ENCODE measurements at places on chromosomes 2 and 18.

DNA sequence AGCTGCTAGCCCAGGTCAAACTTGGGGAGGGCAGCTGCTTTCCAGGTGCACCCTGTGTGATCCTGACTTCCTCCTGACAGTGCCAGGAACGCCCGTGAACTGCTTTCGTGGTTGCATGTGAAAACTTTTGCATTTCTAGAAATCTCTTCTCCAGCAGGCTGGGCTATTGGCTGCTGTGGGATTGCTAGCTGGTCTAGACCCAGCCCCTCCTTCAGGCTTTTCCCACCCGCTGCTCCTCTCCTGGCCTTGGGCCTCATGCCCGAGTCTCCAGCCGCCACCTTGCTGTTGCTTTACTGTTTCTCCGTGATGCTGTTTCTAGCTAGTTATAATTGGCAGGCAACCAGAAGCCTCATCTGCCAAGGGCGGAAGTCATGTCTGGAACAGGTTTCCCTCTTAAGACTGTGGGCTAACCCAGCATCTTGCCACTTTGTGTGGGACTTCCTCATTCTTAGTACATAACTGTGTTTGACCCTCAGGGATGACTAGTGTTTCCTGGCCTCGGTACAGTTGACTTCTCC lies 27.0 kb upstream of the MGAT4A start:
- no peak for DNase-seq

GRCh38 chr18:74732380-74732779 lies 134.7 kb downstream of the ZNF407 start:
- no peak for DNase-seq

DNA sequence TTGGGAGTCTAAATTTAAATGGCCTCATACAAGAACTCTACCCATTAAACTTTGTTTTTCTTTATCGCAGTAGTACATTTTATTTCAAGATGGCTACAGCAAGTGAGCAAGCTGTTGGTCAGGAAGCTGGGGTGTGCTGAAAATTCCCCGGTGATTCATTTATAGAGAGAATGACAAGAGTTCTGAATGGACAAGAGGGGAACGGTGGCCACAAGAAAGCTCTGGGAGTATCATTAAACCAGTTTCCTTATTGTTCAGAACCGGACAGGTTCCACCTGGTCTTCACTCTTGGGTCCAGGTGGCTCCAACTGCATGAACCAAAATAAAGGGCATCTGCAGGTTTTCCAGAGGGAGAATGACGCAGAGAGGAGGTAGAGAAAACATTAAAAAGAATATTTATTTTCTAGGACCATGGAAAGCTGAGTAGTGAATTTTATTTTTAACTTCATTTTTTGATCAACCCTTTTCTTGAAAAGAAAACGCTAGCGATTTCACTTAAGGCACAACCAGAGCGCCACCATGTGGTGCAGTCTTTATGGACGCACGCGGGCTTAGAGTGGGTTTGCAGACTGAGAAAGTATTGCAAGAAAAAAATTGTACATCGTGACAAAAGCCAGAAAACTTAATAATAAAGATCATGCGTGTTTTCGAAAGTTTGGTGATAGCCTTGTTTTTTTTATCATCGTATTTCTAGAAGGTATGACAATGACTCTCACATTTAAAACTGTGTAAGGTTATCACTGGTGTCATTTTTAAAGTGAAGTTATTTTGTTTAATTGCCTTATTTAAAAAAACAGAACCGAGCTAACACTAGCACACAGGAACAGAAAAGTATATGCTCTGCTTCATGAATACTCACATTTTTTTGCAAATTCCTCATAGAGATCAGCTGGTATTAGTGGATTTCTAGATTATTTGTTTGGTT lies 97.9 kb upstream of the NOL4 start:
- no peak for DNase-seq

DNA sequence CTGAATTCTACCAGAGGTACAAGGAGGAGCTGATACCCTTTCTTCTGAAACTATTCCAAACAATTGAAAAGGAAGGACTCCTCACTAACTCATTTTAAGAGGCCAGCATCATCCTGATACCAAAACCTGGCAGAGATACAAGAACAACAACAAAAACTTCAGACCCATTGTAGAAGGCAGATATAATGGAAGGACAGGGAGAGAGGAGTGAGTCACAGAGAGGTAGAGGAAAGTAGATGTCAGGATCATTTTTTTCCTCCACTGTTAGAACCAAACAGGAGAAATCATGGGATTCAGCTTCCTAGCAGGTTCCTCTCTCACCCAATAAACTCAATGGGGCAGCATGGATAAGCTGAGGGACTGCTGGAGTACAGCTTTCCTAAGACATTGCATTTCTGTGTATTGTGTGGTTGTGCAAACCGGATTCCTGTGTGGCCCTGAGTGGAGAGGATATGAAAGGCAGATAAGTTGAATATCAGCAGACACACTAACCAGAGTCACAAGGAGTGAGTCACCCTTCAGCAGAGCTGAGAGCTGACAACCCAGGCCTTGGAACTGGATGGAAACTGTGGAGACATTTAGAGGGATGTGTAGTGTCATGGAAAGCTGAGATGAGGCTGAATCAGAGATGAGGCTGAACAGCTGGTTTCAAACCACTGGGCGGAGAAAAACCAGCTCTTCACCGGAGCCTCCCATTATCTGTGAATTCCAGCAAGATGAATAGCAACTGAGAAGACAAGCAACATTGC lies 60.9 kb upstream of the MMADHC start:
- DNase-seq = no peak

- DNase-seq = no peak
Observed at GRCh38 chr2:106358081-106358480, 110.1 kb downstream of the RGPD3 start.

Measured in naive thymus-derived CD4-positive, alpha-beta T cell (primary cell).